Right cardiac atrium (tissue), 5 donors: ENCODE measurements at places on chromosomes 4 and X.

DNA sequence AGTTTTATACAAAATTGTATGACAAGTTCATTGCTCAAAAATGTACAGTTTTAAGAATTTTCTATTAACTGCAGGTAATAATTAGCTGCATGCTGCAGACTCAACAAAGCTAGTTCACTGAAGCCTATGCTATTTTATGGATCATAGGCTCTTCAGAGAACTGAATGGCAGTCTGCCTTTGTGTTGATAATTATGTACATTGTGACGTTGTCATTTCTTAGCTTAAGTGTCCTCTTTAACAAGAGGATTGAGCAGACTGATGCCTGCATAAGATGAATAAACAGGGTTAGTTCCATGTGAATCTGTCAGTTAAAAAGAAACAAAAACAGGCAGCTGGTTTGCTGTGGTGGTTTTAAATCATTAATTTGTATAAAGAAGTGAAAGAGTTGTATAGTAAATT lies 131.0 kb downstream of the TET2 start:
- DNase-seq: no peak

DNA sequence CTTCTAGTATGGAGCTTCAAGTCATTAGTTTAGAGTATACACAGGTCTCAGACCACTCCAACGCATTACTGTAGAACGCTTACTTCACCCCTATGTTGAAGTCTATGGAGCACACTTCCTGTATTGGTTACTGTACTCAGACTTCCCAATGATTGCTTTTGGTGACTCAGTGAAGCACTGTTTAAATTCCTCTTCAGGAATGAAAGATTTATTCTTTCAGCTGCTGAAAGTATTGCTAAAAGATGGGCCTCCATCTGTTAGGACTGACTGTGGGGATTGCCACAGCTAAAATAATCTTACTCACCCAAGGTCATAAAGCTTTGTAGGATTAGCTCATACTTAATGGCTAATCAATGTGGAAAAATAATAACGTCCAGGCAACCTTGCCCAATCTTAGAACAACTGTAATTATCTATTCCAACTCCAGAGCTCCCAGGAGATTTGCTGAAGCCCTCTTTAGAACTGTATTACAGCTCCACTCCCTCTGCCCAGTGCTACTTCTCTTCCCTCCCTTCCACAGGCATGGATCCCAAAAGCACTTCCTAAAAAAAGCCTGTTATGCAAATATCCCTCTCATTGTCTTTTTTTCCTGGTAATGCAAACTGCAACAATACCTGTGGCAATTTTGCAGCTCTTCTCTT lies 281.9 kb upstream of the HS3ST1 start:
- no peak for DNase-seq

- no peak for DNase-seq
These were observed 97.5 kb downstream of the KCTD8 start for GRCh38 chr4:44351069-44351468.

- DNase-seq: no peak
These were observed 115.7 kb downstream of the NDST4 start for GRCh38 chr4:114997576-114998247.

- DNase-seq: peak; percentile 48
These were observed 21.8 kb downstream of the WDR1 start for GRCh38 chr4:10094841-10095240.

DNA sequence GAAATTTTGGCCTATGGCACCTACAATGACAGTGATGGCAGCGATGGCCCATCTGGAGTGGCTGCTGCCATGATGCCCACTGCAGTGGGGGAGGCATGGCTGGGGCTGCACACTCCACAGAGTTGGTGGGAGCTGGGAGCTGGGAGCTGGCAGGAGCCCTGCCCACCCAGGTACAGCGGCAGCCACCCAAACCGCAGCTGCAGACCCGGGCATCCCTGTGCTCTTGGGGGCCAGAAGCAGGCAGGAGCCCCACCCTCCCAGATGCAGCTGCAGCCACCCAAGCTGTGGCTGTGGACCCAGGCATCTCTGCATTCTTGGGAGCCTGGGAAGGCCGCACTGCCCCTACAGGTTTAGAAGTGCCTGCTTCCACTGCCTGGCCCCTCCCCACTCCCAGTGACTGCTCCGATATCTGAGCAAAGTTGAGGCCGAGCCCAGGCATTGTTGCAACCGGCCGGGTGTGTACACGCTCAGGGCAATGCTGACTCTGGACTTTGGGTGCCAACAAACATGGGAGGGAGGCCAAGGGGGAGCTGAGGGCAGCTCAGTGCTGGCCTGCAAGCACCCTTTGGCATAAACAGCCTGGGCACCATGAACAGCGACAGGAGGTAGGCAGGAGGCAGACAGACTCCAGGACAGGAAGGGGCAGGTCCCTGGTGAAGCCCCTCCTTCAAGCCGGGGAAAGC lies 82.8 kb downstream of the PPP4R3C start:
- peak; percentile 11 for DNase-seq

DNA sequence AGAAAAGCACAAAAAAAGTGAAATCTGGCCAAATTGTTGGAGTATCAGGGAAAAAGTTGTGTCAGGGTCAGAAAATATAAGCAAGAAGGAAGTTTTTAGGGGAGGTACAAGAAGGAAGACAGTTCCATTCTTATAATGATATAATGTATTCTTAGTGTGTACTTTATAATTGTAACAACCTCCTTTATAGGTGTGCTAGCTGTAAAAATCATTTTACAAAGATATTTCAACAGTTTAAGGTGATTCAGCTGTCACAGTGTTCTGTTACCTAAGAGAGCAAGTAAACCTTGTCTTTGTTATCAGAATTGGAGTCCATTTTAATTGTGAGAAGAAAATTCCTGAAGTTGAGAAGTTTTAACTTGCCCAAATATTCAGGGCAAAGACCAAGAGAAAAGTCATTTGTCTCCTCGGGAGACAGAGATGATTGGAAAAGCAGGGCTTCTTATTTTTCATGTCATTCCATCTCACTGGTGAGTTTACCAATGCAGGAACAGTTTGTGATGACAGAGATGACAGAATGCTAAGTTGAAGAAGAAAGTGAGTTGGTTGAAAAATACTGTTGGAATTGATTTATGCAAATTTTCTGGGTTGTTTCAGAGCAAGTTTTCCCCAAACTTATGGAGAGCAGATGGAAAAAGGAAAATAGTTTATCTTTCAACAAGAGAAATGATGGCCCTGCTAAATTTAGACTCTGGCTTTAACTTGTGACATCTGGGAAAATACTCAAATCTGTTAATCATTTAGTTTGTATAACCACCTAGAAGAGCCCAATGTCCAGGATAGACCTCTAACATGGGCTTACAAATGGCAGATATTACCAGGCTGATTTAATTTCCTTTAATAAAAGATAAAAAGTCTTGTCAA lies 14.8 kb downstream of the INTS6L start:
- DNase-seq: no peak

DNA sequence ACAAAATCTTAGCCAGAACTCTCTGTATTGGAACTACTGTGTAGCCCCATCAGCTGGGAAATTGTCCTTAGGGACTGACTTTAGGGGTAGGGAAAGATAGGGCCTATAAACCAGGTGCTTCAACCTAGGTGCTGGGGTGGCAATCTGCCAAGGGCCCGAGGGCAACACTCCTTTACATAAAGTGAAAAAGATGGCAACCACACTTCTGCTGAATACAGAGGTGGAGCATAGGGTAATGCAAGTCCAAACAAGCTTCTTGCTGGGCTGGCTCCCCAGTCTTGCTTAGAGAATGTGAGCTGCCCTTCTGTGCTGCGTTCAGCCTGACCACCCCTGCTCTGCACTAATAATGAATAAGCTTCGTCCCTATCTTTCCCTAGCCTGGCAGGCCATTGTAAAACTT lies 9.8 kb downstream of the ZBTB33 start:
- no peak for DNase-seq

- no peak for DNase-seq
These were observed 1.3 kb downstream of the TAB3 start for GRCh38 chrX:30887721-30888120.

GRCh38 chr4:136861091-136861490 lies 671.2 kb downstream of the PCDH18 start:
- DNase-seq: no peak

DNA sequence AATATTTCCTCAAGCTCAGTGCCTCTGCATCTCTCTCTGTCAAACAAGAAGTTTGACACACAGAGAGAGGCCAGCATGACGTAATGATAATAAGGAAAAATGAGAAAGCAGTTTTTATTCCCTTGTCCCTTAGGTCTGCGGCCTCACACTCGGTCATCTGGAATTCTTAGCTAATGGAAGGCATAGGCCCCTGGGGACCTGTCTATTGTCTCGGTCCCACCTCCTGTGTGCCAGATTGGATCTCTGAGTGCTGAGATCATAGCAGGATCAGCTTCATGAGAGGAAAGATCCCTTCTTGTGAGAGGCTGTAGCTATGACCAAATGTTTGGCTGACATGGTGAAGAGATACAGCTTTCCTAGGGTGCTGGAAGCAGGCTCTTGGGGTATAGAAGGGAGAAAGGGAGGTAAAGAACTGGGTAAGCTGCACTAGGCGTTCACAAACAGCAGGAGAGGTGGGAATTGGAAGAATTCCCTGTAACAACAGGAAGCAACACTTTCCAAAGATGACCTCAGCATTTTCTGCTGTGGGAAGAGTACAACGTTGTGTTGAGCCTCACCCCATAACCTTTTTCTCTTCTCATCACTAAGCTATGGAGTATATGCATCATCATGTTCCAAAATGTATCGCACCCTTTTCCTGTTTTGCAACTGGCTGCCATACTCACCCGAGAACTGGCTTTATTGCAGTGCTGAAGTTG lies 20.2 kb downstream of the TMEM31 start:
- DNase-seq: peak; percentile 67

DNA sequence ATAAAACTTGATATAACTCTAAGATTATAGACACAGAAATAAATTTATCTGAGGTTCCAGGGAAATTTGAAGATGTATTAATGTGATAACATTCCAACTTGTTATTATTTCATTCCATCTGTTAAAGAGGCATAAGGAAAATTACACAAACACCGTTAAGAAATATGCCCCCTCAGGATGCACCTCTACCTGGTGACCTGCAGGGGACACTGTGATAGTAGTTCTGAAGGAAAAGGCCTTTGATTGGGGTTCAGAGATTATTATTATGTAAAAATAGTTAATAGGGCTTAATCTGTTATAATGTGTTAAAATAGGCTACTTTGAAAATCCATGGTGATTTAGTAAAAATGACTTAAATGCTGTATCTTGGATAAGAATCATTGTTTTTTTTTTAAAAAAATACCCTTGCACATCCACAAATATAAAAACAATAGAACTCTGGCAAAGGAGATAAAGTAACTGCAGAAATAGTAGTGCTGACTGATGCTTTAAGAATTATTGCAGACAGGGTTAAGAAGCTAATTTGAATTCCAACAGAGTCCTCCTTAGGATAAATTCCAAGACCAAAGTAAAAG lies 6.1 kb upstream of the ABRAXAS1 start:
- no peak for DNase-seq

- DNase-seq: no peak
These were observed 224.5 kb upstream of the PGRMC2 start for GRCh38 chr4:128512161-128512560.

- no peak for DNase-seq
These were observed 750.1 kb downstream of the RPA4 start for GRCh38 chrX:97633798-97634197.
